Astrocyte (in vitro differentiated cells and primary cell): ENCODE measurements at places on chromosomes 13 and 19. TPM values are rescaled to one million over a fixed set of nuclear protein-coding genes. Genes with fewer than 3 reads are reported as not detected.

Gene RHPN2
- 11.4 and 12.6 TPM in 2 replicates for total RNA-seq

Gene SPINT2
- total RNA-seq: 119 and 171 TPM in 2 replicates

- no peak for DNase-seq
- no peak overlapping the region for H3K4me3 ChIP-seq
- H3K36me3 ChIP-seq: no peaks in the 10 kb centered on the region
- H3K4me1 ChIP-seq: no peaks in the 10 kb centered on the region
Observed at GRCh38 chr13:73366241-73366640, 307.4 kb downstream of the KLF5 start.

GRCh38 chr13:41418027-41418426, 39.3 kb upstream of the RGCC start:
- no peak overlapping the region for H3K4me3 ChIP-seq
- H3K27ac ChIP-seq: no peak overlapping the region
- no peaks in the 10 kb centered on the region for H3K27me3 ChIP-seq
- no peaks in the 10 kb centered on the region for H3K36me3 ChIP-seq

Gene PRR20D
- not detected in 2 replicates for total RNA-seq

- H3K27me3 ChIP-seq: no peaks in the 10 kb centered on the region
- no peak overlapping the region for H3K4me3 ChIP-seq
- H3K27ac ChIP-seq: no peak overlapping the region
- H3K4me1 ChIP-seq: no peaks in the 10 kb centered on the region
- no peak for DNase-seq
Observed at GRCh38 chr19:30566681-30567420, 194.7 kb downstream of the ZNF536 start.

DNA sequence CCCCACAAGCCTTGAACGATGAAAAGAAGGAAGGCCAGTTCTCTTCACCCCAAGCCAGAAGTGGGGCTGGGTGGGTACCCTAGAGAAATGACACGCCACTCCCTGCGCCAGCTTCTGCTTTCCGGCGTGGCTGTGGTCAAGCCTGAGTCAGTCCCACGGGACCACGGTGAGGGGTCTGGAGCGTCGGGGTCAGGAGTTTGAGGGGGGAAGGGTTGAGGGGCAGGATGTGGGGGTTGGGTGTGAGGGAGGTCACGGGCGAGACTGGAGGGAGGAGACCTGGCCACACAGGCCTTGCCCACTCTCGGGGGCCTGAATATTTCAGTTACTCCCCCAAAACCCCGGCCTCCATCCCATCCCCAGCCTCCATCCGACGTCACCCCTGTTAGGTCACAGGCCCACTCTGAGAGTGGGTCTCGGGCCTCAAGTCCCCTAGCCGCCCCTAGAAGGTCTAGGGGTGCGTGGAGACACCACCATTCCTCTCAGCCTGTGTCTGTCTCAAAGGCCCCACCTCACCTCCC, 500 bp upstream of the IFI30 start:
- no peaks in the 10 kb centered on the region for H3K4me1 ChIP-seq
- H3K27me3 ChIP-seq: no peaks in the 10 kb centered on the region
- H3K4me3 ChIP-seq: peak overlapping the region; percentile 68
- no peak overlapping the region for H3K27ac ChIP-seq
- H3K36me3 ChIP-seq: no peaks in the 10 kb centered on the region

Gene SLC17A7
- total RNA-seq: 0.12 and 0.16 TPM in 2 replicates

- peak within 1 kb of the TSS; percentile 68 for H3K4me3 ChIP-seq
- no peak for DNase-seq
- H3K27me3 ChIP-seq: no peaks in the 10 kb centered on the region
- no peaks in the 10 kb centered on the region for H3K36me3 ChIP-seq
- no peak within 1 kb of the TSS for H3K27ac ChIP-seq
Observed at GRCh38 chr19:39032063-39032918, at the start of gene FBXO27. Gene FBXO27, minus strand, starts transcription at chr19:39032549. Its CDS starts 322 bp downstream, at chr19:39032227.

- peaks cover 3% of the 10 kb centered on the region for H3K4me1 ChIP-seq
- peaks cover 3% of the 10 kb centered on the region for H3K36me3 ChIP-seq
- DNase-seq: no peak
- H3K27me3 ChIP-seq: no peaks in the 10 kb centered on the region
- no peak overlapping the region for H3K4me3 ChIP-seq
- no peak overlapping the region for H3K27ac ChIP-seq
Observed at GRCh38 chr13:75299246-75299645, 182.7 kb downstream of the TBC1D4 start.

DNA sequence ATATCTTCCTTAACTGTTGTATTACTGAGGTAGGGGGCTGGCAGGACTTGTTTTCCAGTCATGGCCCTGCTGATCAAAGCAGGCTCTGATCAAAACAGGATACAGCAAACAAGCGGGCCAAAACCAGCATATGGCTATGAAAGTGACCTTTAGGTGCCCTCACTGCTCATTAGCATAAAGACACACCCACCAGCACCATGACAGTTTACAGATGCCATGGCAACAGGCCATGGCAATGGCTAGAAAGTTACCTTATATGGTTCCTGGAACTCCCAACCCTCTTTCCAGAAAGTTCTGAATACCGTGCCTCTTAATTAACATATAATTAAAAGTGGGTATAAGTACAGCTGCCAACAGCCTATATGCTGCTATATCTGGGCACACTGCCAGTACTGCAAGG, 551.4 kb upstream of the SGCG start:
- H3K4me3 ChIP-seq: no peak overlapping the region
- DNase-seq: no peak
- no peak overlapping the region for H3K27ac ChIP-seq
- no peaks in the 10 kb centered on the region for H3K27me3 ChIP-seq

DNA sequence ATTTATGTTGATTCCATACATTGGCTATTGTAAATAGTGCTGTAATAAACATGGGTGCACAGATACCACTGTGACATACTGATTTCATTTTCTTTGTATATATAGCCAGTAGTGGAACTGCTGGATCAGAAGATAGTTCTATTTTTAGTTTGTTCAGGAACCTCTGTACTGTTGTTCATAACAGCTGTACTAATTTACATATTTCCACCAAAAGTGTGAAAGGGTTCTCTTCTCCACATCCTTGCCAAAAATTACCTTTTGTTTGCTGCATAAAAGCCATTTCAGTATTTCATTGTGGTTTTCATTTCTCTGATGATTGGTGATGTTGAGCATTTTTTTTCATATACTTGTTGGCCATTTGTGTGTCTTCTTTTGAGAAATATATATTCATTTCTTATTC, 1962.1 kb downstream of the PCDH9 start:
- no peaks in the 10 kb centered on the region for H3K4me1 ChIP-seq
- DNase-seq: no peak
- H3K27me3 ChIP-seq: no peaks in the 10 kb centered on the region
- no peak overlapping the region for H3K27ac ChIP-seq
- no peaks in the 10 kb centered on the region for H3K36me3 ChIP-seq
- no peak overlapping the region for H3K4me3 ChIP-seq

DNA sequence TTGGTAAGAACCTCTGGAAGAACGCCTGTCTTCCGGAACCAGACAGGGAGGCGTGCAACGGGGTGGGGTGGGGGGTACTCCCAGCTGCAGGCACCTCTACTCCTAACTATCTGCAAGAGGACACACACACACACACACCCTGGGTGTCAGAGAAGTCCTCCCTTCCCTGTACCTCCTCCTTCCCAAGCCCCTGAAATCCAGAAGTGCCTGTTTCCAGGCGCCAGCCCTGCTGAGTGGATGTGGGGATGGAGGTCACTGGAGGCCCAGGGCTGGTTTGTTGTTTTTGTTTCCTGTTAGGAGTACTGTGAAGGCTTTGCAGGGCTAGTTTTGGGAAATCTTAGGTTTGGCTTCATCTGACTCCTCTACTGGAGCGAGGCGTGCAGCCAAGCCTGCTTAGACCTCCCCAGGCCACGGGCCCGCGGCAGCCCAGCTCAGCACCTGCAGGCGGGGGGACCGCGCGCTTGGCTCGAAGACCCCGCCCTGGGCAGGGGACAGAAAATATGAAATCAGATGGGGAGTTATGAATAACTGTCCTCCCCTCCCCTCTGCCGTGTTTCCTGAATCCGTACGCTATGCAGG, 36.4 kb downstream of the SOX1 start:
- no peaks in the 10 kb centered on the region for H3K4me1 ChIP-seq
- no peak for DNase-seq
- H3K4me3 ChIP-seq: no peak overlapping the region
- H3K36me3 ChIP-seq: no peaks in the 10 kb centered on the region

- H3K4me3 ChIP-seq: no peak overlapping the region
- H3K4me1 ChIP-seq: peaks cover 22% of the 10 kb centered on the region
- no peak overlapping the region for H3K27ac ChIP-seq
- H3K36me3 ChIP-seq: no peaks in the 10 kb centered on the region
Observed at GRCh38 chr19:29967623-29968022, 25.6 kb downstream of the URI1 start.

GRCh38 chr19:40690050-40690692, at the start of gene NUMBL:
Gene NUMBL, minus strand, starts transcription at chr19:40690651. Its CDS starts 168 bp downstream, at chr19:40690483.
- H3K27ac ChIP-seq: peak within 1 kb of the TSS; percentile 93
- H3K27me3 ChIP-seq: no peaks in the 10 kb centered on the region
- peaks cover 34% of the 10 kb centered on the region for H3K4me1 ChIP-seq
- DNase-seq: no peak
- peaks cover 12% of the 10 kb centered on the region for H3K36me3 ChIP-seq

DNA sequence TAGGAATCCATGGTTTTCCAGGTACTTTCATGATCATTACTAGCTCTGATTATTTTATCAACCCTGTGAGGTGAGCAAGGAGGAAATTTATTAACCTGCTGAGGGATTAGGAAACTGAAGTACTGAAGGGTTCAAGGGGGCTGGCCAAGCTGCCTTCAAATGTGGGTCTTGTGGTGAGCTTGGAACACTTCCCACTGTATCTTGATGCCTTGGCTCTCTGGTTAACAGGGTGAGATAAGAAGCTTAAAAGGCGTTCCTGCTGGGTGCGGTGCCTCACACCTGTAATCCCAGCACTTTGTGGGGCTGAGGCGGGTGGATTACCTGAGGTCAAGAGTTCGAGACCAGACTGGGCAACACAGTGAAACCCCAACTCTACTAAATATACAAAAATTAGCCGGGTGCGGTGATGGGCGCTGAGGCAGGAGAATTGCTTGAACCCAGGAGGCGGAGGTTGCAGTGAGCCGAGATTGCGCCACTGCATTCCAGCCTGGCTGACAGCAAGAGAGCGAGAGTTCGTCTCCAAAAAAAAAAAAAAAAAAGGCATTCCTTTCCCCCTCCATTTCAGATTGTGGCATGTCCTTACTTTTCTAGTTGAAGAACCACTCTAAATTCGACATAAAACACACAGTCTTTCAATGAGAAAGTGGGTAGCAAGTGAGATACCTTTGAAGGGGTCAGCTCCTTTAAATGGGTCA, 70.2 kb downstream of the KLF2 start:
- H3K27me3 ChIP-seq: no peaks in the 10 kb centered on the region
- H3K36me3 ChIP-seq: peaks cover 19% of the 10 kb centered on the region
- no peak overlapping the region for H3K4me3 ChIP-seq
- peaks cover 7% of the 10 kb centered on the region for H3K4me1 ChIP-seq

Gene HSD17B14
- total RNA-seq: 8.2 and 9.7 TPM in 2 replicates

GRCh38 chr13:44237276-44237767, 136.3 kb upstream of the SERP2 start:
- DNase-seq: peak; percentile 92
- H3K36me3 ChIP-seq: no peaks in the 10 kb centered on the region
- no peaks in the 10 kb centered on the region for H3K27me3 ChIP-seq
- no peak overlapping the region for H3K4me3 ChIP-seq
- H3K4me1 ChIP-seq: peaks cover 21% of the 10 kb centered on the region

- no peak for DNase-seq
- H3K27me3 ChIP-seq: no peaks in the 10 kb centered on the region
- H3K4me3 ChIP-seq: no peak overlapping the region
- H3K36me3 ChIP-seq: no peaks in the 10 kb centered on the region
Observed at GRCh38 chr19:56270676-56271075, 1.9 kb upstream of the EDDM13 start.

GRCh38 chr13:24654741-24655140, 25.5 kb upstream of the ATP12A start:
- no peaks in the 10 kb centered on the region for H3K27me3 ChIP-seq
- H3K4me1 ChIP-seq: no peaks in the 10 kb centered on the region
- H3K27ac ChIP-seq: no peak overlapping the region
- no peak overlapping the region for H3K4me3 ChIP-seq
- peak; percentile 18 for DNase-seq

- peak overlapping the region; percentile 1 for H3K4me3 ChIP-seq
- peaks cover 9% of the 10 kb centered on the region for H3K4me1 ChIP-seq
- H3K27me3 ChIP-seq: peaks cover 79% of the 10 kb centered on the region
- no peaks in the 10 kb centered on the region for H3K36me3 ChIP-seq
Observed at GRCh38 chr13:94708031-94708859, 4.1 kb downstream of the SOX21 start.

Gene FCGBP
- total RNA-seq: 0.54 and 1.4 TPM in 2 replicates

Gene RYR1
- total RNA-seq: 0.05 and 0.32 TPM in 2 replicates

GRCh38 chr13:32838945-32839344, 177.3 kb upstream of the KL start:
- DNase-seq: no peak
- H3K27me3 ChIP-seq: no peaks in the 10 kb centered on the region
- peaks cover 7% of the 10 kb centered on the region for H3K4me1 ChIP-seq
- H3K36me3 ChIP-seq: no peaks in the 10 kb centered on the region

DNA sequence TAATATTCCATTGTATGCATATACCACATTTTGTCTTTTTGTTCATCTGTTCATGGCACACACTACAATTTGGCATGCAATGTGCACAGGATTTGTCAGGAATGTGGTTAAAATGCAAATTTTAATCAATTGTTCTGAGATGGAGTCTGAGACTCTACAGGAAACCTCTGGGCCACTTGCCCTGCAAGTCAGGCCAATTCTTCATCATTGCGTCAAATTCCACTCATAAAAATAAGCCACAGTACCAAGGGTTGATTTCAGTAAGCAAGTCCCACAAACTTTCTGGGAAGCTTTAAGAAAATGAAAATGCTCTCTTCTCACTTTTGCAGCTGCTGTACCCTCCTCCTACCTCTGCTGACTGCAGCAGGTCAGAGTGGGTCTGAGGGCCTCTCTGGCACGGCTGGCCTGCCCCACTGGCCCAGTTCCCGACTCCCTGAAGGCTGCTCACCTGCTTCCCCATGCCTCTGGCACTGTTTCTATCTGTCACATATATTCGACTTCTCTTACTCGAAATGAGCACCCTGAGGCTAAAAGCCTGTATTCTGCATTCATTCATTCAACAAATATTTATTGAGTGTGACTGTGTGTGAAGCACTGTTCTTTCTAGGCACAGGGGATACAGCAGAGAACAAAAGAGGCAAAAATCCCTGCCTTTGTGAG, 83.8 kb upstream of the WASF3 start:
- H3K4me1 ChIP-seq: peaks cover 17% of the 10 kb centered on the region
- no peak for DNase-seq
- H3K36me3 ChIP-seq: no peaks in the 10 kb centered on the region
- H3K27ac ChIP-seq: no peak overlapping the region
- no peak overlapping the region for H3K4me3 ChIP-seq

DNA sequence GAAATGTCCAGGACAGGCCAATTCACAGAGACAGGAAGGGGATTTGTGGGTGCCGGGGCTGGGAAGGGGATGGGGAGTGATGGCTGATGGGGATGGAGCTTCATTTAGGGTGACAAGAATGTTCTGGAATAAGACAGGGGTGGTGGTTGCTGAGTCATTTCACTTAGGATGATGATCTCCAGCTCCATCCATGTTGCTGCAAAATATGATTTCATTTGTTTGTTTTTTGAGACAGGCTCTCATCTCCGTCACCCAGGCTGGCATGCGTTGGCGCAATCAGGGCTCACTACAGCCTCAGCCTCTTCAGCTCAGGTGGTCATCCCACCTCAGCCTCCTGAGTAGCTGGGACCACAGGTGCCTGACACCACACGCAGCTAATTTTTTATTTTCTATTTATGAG, 3.1 kb upstream of the JSRP1 start:
- H3K27me3 ChIP-seq: no peaks in the 10 kb centered on the region
- no peaks in the 10 kb centered on the region for H3K36me3 ChIP-seq
- no peak overlapping the region for H3K4me3 ChIP-seq
- H3K27ac ChIP-seq: no peak overlapping the region
- no peaks in the 10 kb centered on the region for H3K4me1 ChIP-seq

Gene NFIX
- 8.4 and 9.6 TPM in 2 replicates for total RNA-seq

GRCh38 chr19:36973021-36973843, 57.1 kb downstream of the ZNF568 start:
- H3K27ac ChIP-seq: no peak overlapping the region
- peak overlapping the region; percentile 81 for H3K4me3 ChIP-seq
- DNase-seq: peak; percentile 71
- no peaks in the 10 kb centered on the region for H3K36me3 ChIP-seq
